Fibroblast of skin of left biceps (primary cell): ENCODE measurements at places on chromosomes 16 and 17.

DNA sequence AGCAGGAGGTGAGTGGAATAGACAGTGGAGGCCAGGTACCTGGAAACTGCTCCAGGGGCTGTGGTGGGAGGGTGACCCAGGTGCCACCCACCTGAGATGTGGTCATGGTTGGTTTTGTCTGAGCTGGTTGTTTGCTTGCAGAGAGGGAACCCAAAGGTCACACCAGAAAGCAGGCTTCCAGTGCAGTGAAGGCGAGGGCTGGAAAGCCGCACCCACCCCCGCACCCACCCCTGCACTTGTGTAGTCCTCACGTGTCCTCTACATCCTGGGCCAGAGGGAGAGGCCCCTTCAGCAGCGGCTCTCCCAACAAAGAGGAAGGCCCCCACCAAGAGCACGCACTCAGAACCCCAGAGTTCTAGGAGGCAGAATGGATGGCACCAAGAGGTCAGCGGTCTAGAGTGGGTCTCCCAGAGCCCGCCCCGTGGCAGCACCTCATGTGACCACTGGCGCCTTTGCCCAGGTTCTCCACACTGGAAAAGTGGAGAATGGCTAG lies 92.6 kb upstream of the CBX4 start:
- no peak for DNase-seq

DNA sequence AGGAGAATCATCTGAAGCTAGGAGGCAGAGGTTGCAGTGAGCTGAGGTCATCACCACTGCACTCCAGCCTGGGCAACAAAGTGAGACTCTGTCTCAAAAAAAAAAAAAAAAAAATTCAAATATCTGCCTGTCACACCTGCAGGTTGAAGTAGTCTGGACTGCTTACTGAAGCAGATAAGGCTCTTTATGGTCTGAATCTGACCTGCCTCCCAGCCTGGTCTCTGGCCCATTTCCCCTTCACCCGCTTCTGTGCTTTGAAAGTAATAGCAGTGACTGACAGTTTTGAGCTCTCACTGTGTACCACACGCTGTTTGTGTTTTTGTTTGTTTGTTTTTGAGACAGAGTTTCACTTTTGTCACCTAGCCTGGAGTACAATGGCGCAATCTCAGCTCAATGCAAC lies 5.8 kb downstream of the SEZ6L2 start:
- DNase-seq, result no peak

- no peak for DNase-seq
These were observed 458.9 kb downstream of the CDH13 start for GRCh38 chr16:83085660-83086059.

- DNase-seq, result no peak
These were observed 13.3 kb downstream of the ACACA start for GRCh38 chr17:37393352-37393751.

DNA sequence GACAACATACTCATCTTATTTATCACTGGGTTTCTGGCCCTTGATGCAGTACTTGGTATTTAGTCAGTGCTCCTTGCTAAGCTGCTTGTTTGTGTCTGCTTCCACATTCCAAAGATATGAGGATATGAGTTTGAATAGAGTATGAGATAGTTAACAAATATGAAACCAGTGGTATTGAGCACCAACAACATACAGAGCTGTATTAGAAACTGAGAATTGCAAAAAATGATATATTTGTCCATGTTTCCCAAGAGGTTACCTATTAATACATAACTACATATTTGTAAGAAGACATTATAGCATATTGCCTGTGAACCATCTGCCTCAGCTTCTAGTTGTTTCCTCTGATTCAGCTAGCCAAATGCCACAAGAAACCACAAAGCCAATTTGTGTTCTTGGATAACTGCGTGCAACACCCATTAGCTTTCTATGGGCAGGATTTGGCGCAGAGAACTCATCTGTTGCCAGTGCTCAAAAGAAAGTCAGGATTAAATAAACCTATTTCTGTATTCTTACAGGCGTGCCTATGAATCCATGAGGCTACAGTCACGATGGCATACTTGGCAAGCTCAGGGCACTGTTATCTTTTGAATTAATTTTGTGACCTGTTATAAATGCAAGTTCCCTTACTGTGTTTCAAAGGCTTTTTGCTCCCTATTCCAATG lies 194.4 kb downstream of the MAP2K6 start:
- DNase-seq, result peak; percentile 87

DNA sequence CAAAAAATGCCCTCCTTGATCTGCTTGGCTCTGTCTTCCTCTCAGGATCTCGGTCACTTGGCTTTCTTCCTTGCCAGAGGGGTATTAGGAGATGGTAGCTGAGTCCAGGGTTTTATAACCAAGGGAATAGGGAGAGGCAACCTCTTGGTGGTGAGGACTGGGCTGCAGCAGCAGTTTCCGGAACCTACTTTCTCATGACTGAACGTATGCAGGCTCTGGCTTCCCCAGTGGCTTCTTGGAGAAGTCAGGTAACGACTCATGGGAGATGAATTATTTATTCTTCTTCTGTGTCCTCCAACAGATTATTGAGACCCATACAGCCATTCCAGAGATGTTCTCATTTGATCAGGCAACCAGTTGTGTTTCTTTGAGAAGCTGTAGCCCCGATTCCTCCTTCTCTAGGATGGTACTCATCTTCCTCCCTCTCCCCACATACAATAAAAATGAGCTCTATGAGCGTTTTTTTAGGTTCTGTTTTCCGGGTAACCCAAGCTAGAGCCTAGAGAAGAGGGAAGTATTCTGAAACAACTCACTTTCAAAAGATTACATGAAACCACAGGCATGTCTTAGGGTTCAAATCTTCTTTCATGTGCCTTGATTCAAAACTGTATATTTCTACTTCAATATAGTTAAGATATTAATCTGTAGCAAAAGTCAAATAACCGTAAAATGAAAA lies 22.3 kb upstream of the DHX40 start:
- no peak for DNase-seq

DNA sequence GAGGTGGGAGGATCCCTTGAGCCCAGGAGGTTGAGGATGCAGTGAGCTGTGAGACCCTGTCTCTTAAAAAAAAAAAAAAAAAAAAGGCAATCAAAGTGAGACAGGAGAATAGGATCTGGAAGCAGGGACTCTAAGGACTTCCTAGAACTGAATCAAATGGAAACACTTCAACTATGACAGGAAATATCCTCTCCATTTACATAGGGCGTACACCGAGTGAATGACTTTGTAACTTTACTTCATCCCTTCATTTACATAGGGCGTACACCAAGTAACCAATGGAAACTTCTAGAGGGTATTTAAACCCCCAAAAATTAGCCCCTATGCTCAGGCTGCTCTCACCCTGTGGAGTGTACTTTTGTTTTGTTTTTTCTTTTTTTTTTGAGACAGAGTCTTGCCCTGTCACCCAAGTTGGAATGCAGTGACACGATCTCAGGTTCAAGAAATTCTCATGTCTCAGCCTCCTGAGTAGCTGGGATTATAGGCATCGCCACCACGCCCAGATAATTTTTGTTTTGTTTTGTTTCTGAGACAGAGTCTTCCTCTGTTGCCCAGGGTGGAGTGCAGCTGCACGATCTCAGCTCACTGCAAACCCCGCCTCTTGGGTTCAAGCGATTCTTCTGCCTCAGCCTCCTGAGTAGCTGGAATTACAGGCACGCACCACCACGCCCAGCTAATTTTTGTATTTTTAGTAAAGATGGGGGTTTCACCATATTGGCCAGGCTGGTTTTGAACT lies 9.6 kb upstream of the PRPSAP1 start:
- DNase-seq, result no peak

GRCh38 chr16:10971560-10971961 lies 27.2 kb downstream of the CLEC16A start:
- DNase-seq, result peak; percentile 68

DNA sequence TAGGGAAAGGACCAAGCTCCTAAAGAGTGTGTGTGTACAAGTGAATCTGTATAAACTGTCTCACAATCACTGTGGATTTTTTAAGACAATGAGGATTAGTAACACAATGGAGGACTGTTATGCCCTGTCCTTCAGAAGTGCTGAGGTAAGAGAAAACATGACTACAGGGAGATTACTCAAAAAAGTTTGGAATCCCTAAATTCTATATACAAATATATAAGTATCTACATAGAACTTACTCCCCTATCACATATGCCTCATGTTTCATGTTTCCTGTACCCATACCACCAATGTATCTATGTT lies 81.9 kb downstream of the STH start:
- no peak for DNase-seq

- DNase-seq, result peak; percentile 100
These were observed at the start of gene SKA2 for GRCh38 chr17:59154721-59155438. Gene SKA2 (minus strand): TSS chr17:59155186. CDS start chr17:59155163, 23 bp downstream.

GRCh38 chr17:31294820-31295488 lies 2.1 kb downstream of the OMG start:
- DNase-seq, result peak; percentile 60

- DNase-seq, result peak; percentile 26
These were observed 8.8 kb upstream of the DNASE1 start for GRCh38 chr16:3645504-3646347.

DNA sequence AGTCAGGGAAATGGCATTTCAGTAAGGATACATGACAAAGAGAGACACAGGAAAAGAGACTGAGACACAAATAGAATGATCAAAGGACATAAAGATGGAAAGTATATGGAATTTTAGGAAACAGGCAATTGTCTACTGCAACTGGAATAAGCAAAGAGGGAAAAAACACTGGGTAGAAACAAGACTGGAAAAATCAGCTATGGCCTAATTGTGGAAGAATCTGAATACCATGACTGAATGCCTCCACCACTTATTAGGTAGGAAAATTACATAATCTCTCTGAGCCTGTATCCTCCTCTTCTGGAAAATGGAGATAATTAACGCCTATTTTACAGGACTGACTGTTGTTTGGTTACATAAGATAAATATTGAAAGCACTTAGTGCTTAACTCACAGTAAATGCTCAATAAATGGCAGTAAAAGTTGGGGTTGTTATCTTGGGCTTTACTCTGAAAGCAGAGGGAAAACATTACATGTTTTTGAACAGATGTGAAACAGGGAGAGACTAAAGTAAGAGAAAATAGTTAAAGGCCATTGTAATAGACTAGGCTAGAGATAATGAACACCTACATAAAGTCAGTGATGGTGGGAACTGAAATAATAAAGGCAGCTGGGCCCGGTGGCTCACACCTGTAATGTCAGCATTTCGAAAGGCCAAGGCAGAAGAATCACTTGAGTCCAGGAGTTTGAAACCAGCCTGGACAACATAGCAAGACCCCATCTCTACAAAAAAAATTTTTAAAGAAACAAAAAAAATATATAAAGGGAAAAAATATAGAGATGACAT lies 63.5 kb upstream of the C17orf78 start:
- no peak for DNase-seq

GRCh38 chr17:59838052-59838916 lies 54.5 kb downstream of the TUBD1 start:
- DNase-seq, result no peak

DNA sequence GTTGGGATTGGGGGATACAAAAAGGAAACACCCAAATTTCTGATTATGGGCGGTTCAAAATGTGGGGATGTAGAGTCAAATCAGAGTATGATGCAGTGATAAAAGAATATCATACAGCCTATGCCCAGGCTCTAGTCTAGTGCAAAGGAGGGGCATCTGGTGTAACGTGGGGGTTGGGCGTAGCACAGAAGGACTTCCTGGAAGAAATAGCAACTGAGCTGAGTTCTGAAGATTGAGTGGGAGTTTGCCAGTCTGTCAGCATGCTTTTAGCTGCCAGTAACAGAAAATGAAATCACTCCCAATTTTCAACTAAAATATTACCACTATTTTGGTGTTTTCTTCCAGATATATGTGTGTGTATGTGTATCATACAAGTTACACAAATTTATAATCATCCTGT lies 196.9 kb downstream of the SPECC1 start:
- DNase-seq, result no peak

- DNase-seq, result no peak
These were observed 459.8 kb downstream of the CDH8 start for GRCh38 chr16:61576476-61576875.

DNA sequence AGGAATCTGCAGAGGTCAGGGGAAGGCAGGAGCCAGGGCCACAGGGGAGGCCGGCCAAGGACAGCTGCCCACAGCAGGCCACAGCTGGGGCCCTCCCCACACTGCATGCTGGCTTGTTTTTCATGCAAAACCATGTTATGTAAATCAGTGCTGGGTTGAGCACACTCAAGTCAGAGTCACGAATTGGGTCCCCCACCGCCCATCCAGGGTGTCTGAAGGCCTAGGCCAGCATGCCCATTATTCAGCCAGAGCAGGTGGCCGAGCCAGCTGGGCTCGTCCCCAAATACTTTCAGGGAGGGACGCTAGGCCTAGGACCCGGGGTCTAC lies 51.2 kb upstream of the TOB1 start:
- DNase-seq, result no peak

GRCh38 chr16:2585651-2586081 lies 47.8 kb downstream of the PDPK1 start:
- no peak for DNase-seq

GRCh38 chr16:85062845-85063244 lies 35.2 kb downstream of the KIAA0513 start:
- DNase-seq, result no peak

- DNase-seq, result no peak
These were observed 13.0 kb downstream of the ENGASE start for GRCh38 chr17:79087428-79088143.

- no peak for DNase-seq
These were observed 755 bp downstream of the PIEZO1 start for GRCh38 chr16:88784074-88784855.

GRCh38 chr17:41894791-41895331 lies 23.9 kb downstream of the ACLY start:
- peak; percentile 68 for DNase-seq

- DNase-seq, result no peak
These were observed 57.0 kb upstream of the KIFC3 start for GRCh38 chr16:57859331-57859730.

DNA sequence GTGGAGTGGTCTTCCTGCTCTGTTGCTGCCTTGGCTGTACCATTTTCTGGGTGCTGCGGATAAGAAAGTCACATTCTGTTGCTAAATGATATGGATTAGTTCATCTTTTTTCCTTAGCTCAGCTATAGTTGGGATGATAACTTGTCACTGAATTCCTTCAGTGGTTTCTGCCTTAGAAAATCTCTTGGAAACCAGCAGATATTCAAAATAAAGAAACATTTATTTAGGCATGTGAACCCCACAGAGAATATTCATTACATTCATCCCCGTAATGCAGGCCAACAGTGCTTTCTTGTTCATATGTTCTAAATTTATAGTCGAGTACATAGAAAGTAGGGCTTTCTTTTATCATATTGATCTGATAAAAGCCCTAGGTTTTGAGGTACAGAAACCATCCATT lies 151.3 kb downstream of the CYB561 start:
- no peak for DNase-seq
